Mononuclear cell (primary cell): ENCODE measurements at places on chromosomes 3 and 15. TPM values are rescaled to one million over a fixed set of nuclear protein-coding genes. Genes with fewer than 3 reads are reported as not detected.

The MUC13 gene
- total RNA-seq, result under 0.01 TPM

The SEMA6D gene
- total RNA-seq, result under 0.01 TPM

The SLCO2A1 gene
- total RNA-seq, result not detected

The IQCH gene
- total RNA-seq, result 0.42 TPM

The GOLGA8S gene
- total RNA-seq, result 0.10 TPM
